ENCODE measurements at places on chromosomes 11 and 22. TPM values are rescaled to one million over a fixed set of nuclear protein-coding genes. Genes with fewer than 3 reads are reported as not detected.
A peak's percentile ranks its signal among the peaks of the same experiment; 100 is the strongest.

GRCh38 chr22:17789379-17790200 is 15.3 kb upstream of the BID start:
- DNase-seq, result no peak
- H3K4me3 ChIP-seq, result no peak overlapping the region
- no peaks in the 10 kb centered on the region for H3K4me1 ChIP-seq
- no peaks in the 10 kb centered on the region for H3K27me3 ChIP-seq

GRCh38 chr22:50523806-50524675 is 1.4 kb downstream of the SCO2 start:
- H3K27me3 ChIP-seq, result no peaks in the 10 kb centered on the region
- no peak for DNase-seq
- peak overlapping the region; percentile 81 for H3K4me3 ChIP-seq
- H3K27ac ChIP-seq, result peak overlapping the region; percentile 78

Gene SULT4A1
- total RNA-seq, result not detected

Gene SLC22A12
- total RNA-seq, result not detected

- no peak overlapping the region for H3K4me3 ChIP-seq
- H3K4me1 ChIP-seq, result peaks cover 39% of the 10 kb centered on the region
These were observed 186.6 kb downstream of the MAML2 start for GRCh38 chr11:96156379-96156722.

DNA sequence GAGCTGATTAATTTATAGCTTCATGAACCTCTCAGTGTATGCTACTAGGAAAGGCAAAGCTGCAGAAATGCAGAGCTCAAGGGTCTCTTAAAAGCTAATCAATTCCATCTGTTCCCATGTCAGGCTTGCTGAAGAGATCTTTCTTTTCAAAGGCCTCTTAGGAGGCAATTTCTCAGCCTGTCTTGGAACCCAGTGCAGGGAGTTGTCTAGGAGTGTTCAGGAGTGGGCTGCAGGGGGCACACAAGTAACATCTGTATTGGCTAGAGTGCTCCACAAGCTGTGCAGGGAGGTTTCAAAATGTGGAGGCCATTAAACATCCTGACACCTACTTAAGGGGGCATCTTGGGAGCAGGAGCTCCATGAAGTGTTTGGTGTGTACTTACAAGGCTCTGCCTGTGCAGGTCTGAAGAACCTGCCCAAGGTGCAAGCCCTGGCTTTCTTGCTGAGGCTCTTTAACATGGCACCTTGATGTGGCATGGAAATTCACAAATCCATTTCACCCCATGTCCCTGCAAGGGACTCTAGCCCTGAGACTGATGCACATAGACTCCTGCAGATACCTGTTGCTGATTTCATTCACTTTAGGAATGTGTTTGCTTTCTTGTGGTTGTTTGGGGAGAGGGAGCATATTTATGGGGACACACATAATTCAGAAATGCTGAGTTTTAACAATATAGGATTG is 134.7 kb downstream of the ME3 start:
- H3K27ac ChIP-seq, result no peak overlapping the region
- DNase-seq, result no peak
- H3K4me3 ChIP-seq, result no peak overlapping the region
- H3K27me3 ChIP-seq, result no peaks in the 10 kb centered on the region
- no peaks in the 10 kb centered on the region for H3K4me1 ChIP-seq
